ENCODE measurements at places on chromosomes 12 and 14.

DNA sequence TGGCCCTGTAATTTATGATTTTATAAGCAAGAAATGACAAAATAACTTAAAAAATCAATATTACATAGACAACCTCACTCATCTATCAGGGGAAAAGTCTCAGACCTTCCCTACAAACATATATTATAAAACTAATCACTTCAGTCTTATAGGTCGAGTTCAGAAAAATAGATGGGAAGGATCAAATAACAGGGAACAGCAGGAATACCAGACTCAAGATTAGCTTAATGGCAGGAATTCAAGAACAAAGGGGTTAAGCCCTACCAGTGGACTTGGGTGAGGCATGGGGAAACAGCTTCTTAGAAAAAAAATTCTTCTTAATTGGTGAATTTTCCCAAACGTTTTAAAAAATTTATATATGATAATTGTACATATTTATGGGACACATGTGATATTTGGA lies 51.6 kb upstream of the CRY1 start:
- DNase-seq = no peak

DNA sequence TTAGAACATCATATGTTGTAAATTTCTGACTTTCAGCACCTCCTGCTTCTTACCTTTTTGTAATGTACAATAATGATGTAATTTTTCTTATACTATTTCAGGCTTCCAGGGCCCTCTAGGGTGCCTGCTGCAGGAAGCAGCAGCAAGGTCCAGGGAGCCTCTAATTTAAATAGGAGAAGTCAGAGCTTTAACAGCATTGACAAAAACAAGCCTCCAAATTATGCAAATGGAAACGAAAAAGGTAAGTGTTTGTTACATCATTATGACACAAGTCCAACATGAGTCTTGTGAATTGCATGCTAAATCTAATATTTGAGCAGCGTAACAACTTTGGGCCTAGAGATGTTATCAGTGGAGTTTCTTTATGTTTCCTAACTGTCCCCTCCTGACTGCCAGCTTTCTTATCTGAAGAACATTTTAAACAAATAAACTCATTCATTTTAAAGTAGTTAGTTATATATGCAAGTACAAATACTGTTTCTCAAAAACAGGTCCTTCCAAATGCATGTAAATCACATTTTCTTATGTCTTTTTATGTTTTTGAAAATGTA lies 167.6 kb downstream of the NAV3 start:
- no peak for DNase-seq

DNA sequence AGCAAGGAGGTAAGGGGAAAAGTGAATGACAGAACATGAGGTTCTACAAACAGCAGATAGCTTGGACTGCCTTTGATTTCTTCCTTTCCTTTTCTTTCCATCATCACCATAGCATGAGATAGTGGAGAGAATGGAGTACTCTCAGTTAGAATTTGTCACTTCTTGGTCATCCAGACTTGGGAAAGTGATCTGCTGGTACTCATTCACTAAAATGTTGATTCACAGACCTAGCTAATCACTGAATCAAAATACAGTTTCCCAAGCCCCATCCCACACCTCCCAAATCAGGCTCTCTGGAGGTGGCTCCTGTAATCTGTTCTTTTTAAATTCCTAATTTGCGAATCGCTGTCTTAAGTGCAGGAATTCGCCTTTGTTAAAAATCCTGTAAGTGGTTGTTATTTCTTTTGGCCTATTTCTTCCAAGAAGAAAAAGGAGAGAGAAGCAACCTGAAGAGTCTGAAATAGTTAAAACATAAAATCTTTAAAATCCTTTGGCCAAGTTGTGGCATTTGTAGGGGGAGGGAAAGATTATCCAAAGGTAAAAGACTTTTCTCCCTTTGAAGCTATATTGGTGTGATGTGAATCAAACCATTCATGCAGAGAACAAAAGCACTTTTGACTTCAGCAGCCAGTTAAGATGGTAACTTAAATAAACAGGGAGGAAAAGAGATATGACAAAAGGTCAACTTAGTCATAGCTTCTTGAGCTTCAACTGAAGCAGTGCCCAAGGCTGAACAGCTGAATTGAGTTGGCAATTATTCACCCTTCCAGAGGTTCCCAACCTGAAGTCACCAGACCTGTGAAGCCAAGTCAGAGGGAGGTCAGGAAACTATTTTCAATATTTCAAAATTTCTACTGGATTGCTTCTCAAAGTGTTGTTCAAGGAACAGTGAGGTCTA lies 255.1 kb upstream of the KRR1 start:
- no peak for DNase-seq

DNA sequence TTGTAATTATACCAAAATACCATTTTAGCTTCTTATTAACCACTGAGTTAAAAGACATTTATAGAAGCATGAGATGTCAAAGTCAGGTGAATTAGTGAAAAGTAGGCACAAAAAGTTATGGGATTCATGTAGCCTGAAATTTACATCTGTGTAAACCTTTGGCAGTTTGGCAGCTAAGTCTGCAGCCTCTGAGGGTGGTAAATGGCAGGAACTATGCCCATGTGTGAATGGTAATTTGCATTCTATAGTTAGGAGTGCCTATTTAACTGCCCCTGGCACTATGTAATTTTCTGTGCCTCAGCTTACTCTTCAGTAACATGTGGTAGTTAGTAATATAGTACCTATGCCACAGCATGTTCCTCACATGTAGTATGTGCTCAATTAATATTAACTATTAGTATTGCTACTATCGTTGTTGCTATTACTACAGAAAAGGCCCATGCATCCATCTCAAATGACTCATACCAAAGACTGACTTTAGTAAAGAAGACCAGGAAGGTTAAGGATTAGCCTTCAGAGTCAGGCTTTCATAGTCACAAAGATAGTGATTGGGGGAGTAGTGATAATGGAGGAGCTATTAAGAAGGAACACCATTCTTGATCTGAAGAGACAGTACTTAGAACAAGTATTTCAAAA lies 258.7 kb upstream of the BTG1 start:
- DNase-seq = no peak

- DNase-seq = no peak
Observed at GRCh38 chr14:22152161-22152870, 436.7 kb downstream of the DAD1 start.

DNA sequence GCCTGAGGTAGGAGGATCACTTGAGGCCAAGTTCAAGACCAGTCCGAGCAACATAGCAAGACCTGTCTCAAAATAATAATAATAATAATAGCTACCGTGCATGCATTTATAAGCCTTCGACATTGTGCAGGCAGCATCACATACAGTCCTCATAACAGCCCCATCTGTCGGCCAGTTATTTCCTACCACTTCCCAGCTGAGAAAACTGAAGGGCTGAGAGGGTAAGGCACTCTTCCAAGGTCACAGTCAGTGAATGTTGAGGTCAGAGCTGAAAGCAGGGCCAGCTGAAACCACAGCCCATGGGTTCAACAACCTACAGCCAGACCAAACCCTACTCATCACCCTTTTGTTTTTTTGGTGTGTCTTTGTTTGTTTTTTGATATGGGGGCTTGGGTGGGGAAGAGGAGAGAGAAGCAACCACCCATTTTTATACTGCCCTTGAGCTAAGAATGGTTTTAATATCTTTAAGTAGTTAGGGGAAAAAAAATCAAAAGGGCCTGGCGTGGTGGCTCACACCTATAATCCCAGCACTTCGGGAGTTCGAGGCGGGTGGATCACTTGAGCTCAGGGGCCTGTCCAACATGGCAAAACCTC lies 16.8 kb upstream of the ITPK1 start:
- peak; percentile 63 for DNase-seq

GRCh38 chr14:54715811-54716210 lies 148.9 kb downstream of the SAMD4A start:
- DNase-seq = no peak

- no peak for DNase-seq
Observed at GRCh38 chr14:23582906-23583760, 4.5 kb upstream of the JPH4 start.

DNA sequence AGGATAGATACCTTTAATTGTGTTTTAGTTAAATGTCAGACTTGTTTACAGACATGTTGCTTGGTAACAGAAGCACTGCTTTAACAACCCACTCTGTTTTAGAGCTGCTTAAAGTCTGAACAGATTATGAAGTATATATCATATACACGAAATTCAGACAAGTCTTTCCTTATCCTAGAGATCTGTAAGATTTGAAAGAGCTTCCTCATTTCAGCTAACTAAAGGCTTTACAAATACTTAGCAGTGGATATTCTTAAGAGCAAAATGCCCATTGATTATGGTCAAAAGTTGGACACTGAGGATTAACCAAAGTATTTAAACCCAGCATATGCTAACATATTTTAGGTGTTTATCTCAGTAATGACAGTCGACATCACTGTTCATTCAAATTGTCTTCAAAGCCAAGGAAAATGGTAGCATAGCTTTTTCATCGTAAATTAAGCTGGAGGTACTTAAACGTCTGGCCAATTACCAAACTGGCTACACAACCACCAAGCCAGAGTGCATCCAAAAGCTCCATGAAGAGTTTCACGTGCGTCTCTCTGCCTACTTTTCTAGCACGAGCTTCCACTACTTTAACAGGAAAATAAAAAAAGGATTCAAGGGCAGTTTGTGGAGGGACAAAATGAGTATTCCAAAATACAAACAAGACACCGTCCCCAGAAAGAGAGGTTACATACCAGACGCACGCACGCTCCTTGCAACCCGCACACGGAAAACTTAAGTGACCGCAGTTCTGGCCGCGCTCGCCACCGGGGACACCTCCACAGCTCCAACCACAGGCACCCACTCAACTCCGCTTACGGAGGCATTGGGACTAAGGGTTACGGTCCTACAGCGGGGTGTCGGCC lies 565 bp downstream of the CEP83 start:
- DNase-seq = peak; percentile 25

GRCh38 chr12:11771356-11771755 lies 121.9 kb downstream of the ETV6 start:
- DNase-seq = no peak

DNA sequence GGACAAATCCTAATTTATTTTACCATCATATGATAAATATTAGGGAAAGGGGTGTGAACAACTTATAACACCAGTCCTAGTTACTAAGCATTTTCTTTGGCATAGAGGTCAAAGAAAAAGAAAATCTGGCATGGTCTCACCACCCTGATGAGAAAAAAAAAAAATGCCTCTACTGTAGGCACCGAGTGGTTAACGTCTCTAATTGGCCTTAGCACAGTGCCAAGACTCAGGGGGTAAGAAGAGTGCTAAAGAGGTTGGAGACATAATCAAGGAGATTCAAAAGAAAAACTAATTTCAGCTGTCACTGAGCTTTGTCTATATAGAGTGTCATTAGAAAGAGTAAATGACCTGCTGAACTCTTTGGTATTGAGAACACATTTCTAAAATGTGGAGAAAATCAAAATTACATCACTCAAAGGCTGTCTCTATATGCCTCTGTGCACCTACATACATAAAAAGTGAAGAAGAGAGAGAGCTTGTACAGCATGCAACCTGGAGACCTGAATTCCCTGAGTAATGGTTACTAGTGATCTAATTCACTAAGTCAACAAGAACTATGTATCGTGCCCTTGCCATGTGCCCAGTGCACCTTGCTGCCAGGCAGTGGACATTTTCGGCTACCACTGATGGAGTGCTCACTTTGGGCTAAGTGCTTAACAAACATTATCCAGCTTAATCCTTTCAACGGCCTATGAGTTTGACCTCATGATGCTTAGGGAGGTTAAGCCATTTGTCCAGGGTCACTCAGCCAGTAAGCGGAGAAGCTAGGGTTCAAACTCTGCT lies 113.8 kb upstream of the G2E3 start:
- DNase-seq = no peak

- peak; percentile 1 for DNase-seq
Observed at GRCh38 chr12:18246066-18246465, 15.3 kb upstream of the PIK3C2G start.

GRCh38 chr12:26130728-26131127 lies 5.9 kb upstream of the BHLHE41 start:
- no peak for DNase-seq

DNA sequence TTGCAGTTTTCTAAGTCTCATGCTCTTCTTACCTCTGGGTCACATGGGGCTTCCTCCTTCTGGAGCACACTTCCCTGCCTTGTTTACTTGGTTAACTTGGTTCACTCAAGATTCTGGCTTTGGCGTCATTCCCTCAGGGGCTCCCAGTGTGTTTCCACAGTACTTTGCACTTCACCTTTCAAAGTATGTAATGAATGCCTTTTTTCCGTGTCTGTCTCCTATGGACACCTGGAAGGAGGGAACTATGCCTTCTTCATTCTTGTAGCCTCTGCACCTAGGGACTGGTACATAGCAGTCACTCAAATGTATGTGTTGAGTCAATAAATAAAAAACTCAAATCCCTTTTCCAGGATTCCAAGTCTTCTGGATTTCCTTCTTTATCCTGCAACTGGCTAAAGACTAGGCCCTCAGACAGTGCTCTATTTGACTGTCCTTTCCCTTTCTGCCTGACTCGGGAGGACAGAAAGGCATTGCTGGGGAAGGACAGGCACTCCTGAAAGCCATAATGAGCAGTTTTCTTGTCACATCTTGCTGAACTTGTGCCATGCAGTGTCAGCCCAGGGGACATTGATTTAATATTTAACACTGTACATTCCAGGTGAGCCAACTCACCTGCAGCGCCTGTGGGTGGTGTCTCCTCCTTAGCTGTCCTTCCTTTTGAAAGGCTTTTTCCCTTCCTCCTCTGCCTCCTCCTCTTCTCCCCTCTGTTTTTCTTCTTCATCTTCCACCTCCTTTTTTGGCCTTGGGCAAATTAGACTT lies 12.8 kb downstream of the MYRFL start:
- no peak for DNase-seq

DNA sequence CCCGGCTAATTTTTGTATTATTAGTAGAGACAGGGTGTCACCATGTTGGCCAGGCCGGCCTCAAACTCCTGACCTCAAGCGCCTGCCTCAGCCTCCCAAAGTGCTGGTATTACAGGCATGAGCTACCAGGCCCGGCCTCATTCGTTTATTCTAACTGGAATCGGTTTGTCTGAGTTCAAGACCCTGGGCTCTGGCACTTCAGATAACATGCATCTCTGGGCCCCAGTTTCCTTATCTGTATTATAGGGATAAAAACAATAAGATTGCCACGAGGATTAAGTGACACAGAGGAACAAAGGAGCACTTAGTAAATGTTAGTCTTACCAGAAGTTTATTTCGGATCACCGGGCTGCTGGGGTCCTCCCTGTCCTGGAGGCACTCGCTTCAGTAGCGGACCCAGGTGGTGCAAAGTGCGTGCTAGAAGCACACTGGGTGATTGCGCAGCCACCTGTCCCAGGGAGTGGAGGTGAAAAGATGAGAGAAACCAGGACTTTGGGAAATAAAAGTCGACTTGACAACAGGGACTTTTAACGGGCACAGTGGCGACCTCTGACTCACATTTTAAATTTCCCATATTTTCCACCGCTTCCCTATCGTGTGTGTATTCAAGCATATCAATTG lies 37.5 kb downstream of the ACACB start:
- peak; percentile 32 for DNase-seq

Measured in SK-N-SH (cell line).